ENCODE measurements at places on chromosomes 13 and 19.

GRCh38 chr19:40335101-40335500, 13.1 kb downstream of the C19orf47 start:
- DNase-seq, result no peak

DNA sequence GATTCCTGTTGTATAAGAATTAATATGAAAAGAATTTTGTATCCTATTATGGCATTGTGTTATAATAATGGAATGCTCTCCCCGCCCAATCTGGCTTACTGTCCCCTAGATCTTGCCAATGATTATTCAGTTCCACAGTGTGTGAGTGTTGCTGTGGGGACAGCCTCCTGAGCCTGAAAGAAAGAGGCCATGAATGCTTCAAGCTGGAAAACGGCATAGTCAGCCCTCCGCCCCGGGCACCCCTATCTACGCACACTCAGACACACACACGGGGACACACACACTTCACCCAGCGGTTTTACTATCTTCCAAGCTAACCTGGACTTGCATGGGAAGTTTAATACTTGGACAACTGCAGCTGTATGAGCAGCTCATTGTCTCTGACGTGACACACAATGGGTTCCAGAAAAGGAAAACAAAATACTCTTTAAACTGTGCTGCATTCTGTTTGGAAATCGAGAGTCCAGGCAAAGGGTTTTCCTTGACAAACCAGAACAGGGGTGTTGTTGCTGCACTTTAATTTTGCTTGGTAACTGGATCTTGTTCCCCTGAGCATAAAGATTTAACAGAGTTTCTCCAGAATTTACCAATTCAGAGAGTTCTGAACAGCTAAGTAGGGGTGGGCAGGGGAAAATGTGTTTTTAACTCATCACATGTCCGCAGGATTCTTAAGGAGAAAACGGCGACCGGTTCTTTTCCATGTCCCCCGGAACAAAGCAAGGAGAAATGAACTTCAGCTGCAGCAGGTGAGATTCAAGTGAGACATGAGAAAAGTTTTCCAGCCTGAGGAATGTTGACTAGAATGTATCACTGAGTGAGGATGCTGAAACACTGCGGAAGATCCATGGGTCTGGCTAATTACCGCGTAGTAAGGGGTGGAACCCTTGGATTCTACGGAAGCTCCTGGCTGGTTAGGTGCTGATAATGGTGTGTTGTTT, 472.9 kb downstream of the FOXO1 start:
- DNase-seq, result no peak

DNA sequence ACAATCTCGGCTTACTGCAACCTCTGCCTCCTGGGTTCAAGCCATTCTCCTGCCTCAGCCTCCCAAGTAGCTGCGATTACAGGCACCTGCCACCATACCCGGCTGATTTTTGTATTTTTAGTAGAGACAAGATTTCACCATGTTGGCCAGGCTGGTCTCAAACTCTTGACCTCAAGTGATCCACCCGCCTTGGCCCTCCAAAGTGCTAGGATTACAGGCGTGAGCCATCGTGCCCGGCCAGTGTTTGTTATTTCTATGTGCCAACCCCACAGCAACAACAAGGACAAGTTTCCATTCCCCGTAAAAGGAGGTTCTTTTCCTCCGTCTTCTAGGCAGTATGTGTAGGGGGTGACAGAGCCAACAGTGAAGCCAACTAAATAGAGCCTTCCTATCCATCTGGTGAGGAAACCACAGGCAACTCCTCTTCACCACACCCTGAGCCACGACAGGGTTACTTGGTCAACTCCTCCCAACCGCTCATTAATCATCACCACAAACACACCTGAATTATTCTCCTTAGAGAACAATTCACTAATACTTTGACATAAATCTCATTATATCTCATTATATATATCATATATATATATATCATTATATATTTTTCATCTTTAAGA, 25.5 kb downstream of the FOXO1 start:
- DNase-seq, result no peak

GRCh38 chr13:53198017-53198416, 169.4 kb downstream of the OLFM4 start:
- DNase-seq, result no peak

- DNase-seq, result no peak
Observed at GRCh38 chr13:72097568-72097967, 230.6 kb upstream of the DACH1 start.

DNA sequence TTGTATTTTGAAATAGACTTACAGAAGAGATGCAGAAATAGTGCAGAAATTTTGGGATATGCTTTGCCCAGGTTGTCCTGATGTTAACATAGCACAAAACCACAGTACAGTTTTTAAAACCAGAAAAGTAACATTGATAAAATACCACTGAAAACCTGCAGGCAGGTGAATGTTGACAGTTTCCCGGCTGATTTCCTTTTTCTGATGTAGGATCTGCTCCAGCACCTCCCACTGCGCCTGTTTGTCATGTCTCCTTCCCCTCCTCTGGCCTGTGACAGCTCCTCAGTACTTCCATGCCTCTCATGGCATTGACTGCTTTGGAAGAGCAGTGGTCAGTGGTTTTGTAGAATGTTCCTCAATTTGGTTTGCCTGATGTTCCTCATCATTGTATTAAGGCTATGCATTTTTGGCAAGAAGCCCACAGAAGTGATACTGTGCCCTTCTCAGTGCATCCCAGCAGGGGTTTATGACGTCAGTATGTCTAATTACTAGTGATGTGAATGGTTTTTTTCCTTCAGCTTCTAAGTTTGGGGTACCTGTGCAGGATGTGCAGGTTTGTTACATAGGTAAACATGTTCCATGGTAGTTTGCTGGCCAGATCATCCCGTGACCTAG, 31.0 kb downstream of the TDRD12 start:
- no peak for DNase-seq

- no peak for DNase-seq
Observed at GRCh38 chr13:51322826-51323225, 16.7 kb upstream of the SERPINE3 start.

- no peak for DNase-seq
Observed at GRCh38 chr19:37165635-37166034, 6.9 kb downstream of the ZNF585A start.

DNA sequence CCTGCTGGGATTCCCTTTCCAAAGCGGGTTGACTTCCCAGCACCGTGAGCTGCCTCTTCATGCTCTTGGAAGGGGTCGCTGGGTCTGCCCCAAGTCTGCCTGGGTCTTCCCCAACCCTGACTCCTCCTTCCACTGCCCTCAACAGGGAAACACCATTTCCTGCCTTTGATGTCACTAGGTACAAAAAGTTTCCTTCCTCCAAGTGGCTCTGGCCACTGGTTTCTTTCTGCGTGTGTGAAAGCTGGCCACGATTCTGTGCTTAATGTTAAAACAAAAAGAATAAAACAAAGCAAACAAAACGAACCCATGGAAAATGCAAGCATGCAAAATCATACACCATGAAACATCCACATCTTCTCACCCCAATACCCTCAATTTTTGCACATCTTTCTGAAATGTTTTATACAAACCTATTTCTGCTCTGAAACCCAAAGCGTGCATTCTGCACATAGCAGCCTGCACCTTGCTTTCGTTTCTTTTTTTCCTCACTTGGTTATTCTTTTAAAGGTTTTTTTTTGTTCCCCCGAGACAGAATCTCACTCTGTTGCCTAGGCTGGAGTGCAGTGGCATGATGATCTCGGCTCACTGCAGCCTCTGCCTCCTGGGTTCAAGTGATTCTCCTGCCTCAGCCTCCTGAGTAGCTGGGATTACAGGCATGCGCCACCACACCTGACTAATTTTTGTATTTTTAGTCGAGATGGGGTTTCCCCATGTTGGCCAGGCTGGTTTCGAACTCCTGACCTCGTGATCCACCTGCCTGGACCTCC, 12.5 kb upstream of the TNFSF9 start:
- DNase-seq, result no peak

GRCh38 chr13:85080691-85081090, 718.5 kb downstream of the SLITRK6 start:
- no peak for DNase-seq

DNA sequence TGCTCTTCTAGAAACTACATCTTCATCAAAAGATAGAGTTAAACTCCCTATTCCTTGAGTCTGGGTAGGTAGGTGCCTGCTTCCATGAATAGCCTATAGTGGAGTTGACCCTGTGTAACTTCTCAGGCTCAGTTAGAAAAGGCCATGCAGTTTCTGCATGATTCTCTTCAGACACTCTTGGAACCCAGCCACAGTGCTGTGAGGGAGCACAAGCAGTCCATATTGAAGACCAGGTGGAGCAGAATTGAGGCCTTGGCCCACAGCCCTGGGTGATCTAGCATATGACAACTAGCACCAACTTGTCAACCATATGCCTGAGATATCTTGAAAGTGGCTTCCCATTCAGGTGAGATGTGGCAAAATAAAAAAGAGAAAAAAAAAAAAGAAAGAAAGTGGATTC, 10.3 kb upstream of the PAN3 start:
- DNase-seq, result peak; percentile 92

DNA sequence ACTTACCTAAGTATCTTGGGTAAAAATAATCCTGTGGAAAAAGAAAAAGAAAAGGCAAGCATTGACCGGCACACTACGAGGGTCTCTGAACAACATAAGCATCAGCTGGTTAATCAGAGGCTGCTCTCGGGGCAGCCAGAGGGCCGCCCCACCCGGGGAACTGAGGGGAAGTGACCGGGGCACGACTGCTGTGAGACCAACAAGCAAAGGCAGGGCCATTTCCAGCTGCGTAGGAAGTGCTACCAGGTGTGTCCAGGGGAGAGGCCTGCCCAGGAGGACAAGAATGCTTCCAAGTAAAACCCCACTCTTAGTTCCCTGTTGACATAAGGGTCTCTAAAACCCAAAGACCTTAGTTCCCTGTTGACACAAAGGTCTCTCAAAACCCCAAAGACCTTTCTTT, 15.9 kb downstream of the GAS6 start:
- DNase-seq, result no peak
